ENCODE measurements at places on chromosomes 4 and X.

DNA sequence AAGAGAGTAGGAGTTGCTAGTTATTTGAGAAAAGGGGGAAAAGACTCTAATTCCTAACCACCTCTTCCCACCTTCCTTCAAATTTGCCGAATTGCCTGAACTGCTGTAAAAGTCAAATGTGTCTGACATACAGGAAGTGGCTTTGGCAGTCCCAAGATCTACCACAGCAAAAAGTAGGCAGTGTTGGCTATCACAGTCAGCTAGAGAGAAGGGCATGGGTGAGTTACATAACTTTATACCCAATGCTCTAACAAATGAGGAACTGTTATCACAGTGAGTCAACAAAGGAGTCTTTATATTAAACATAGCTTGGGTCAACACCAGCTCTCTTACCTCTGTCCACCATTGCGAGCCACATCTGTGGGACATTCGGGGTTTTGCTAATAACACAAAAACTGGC is 2.4 kb upstream of the MBNL3 start:
- DNase-seq = no peak

GRCh38 chrX:112779139-112779538 is 61.5 kb downstream of the AMOT start:
- no peak for DNase-seq

DNA sequence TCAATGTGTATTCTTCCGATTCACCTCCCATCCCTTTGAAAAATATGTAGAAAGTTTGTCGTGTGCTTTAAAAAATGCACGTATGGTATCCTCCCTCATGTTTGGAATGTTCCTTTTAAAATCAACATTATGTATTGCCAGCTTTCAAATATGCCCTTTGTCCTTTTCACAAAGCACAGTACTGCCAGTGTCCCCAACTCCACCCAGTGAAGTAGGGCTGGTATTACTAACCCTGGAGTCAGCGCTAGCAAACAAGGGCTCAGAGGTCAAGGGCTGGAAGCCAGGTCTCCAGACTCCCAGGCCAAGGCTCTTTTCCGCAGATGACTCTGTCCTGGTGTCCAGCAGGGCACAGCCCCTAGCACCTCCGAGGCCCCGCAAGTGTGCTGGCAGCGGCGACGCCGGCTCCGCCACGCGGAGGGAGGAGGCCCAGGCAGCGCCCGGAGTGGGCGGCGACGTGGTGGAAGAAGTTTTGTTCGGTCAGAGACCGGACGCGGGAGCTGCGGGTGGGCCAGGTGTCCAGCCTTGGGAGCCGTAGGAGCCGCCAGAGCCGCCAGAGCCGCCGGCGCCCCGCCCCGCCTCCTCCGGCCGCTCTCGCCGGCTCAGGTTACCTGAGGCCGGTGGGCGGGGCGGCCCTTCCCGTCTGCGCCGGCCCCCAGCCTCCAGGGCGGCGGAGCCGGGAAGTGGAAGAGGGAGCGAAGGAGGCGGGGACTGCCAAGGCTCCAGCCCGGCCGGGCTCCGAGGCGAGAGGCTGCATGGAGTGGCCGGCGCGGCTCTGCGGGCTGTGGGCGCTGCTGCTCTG is at the start of gene IL13RA1:
IL13RA1 (plus strand) TSS at position 720 of the 799 bp plus-strand sequence; CDS start at position 753, 33 bp downstream.
- peak; percentile 8 for DNase-seq

- DNase-seq = no peak
These were observed 28.1 kb downstream of the USP53 start for GRCh38 chr4:119240568-119240967.

GRCh38 chrX:23374291-23374690 is 39.6 kb downstream of the PTCHD1 start:
- no peak for DNase-seq

DNA sequence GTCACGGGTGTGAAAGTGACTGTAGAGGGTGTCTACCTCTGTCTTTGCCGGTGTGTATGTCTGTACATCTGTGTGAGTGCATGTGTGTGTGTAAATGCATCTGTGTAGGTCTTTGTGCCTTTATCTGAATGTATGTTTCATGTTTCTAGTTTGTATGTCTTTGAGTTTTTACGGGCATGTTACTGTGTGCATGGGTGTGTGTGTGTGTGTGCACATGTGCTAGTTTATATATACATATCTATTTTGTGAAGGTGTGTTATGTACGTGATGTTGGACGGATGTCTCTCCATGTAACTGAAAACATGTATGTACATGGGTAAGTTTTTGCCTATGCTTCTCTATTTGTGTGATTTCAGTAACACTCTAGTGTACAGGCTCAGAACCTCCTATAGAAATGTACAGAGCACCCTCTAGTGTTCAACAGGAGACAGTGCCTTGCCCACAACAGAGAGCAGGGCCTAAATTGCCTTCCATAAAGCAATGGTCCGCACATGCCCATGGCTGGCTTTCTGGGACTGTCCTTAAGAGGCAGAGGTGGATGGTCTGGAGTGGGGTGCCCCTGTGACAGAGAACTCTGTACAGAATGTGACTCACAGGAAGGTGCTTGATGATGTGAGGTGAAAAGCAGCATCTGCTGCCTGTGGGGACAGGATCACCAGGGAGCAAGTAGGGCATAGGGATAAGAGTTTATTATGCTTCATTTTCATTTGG is 343.5 kb downstream of the RAPGEF2 start:
- DNase-seq = peak; percentile 0

DNA sequence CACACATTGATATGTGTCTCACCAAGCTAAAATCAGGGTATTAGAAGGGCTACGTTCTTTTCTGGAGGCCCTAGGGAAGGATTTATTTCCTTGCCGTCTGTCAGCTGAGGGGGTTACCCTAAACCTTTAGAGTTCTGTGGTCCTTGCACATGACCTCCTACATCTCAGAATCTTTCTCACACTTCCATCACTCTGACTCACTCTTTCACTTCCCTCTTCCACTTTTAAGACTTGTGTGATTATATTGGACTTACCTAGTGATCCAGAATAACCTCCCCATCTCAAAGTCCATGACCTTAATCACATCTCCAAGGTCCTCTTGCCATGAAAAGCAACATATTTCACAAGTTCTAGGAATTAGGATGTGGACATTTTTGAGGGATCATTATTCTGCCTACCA is 53.6 kb upstream of the FUNDC1 start:
- DNase-seq = no peak

DNA sequence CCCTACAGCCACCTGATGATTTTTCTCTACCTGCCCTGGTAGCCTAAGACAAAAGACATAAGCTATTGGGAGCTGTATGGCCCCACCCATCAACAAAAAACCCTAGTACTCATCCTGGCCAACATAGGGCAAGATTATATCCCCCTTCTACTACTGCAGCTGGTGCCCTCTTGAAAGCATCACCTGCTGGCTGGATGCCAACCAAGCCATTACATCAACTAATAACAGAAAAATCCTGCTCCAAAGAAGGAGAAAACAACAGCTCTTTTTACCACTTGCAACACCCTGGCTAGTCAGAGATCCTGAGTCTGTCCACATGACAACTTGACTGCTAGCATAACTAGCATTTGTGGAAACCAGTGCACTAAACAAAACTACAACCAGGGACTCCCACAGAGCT is 43.6 kb upstream of the UPRT start:
- DNase-seq = no peak

DNA sequence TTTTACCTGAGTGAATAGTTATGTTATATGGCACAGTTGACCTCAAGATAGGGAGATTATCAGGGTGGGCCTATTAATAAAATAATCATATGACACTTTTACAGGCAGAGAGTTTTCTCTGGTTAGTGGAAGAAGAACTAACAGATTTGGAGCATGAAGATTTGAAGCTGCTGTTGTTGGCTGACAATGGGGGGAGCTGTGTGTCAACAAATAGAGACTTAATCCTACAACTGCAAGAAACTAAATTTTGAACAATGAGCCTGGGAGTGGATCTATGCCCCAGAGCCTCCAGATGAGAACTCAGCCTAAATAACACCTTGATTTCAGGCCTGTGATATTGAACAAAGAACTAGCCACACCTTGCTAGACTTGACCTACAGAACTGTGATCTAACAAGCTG is 7.2 kb upstream of the CCSER1 start:
- no peak for DNase-seq

- DNase-seq = no peak
These were observed 279.9 kb downstream of the ASMT start for GRCh38 chrX:1894740-1895139.

GRCh38 chrX:51956441-51956840 is 63.0 kb downstream of the MAGED1 start:
- no peak for DNase-seq

DNA sequence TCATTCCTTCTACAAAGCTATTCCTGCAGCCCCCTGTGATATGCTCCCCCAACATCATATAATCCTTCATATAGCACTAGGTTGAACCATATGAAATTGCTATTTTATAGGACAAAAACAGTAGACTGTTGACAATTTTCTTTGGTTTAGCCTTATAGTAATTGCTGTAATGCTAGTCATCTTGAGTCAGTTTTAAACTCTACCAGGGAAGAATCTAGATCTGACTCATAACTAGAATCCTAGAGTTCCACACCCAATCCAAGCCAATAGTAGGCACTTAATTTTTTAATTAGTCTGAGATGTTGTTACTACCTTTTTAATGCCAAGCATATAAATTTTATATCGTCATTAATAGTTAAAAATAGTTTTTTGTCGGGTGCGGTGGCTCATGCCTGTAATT is 136.8 kb downstream of the CHRNA9 start:
- DNase-seq = no peak

DNA sequence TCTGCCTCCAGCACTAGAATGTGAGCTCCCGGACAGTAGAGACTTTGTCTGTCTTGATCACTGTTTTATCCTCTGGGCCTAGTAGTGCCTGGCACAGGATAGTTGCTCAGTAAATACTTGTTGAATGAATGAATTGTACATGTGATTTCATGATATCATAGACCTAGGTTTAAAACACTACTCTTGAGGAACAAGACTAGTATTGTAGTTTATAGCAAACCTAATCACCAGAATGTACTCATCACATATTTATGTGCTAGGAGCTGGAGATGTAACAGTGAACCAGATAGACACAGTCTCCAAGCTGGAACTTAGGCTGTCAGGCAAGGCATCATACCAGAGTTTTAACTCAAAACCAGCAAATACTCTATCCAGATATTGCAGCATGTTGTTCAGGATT is 23.5 kb downstream of the GAB3 start:
- DNase-seq = no peak

- no peak for DNase-seq
These were observed 110.7 kb upstream of the PPP2R3B start for GRCh38 chrX:497186-498014.

GRCh38 chr4:75724867-75725724 is 719 bp downstream of the USO1 start:
- peak; percentile 34 for DNase-seq

DNA sequence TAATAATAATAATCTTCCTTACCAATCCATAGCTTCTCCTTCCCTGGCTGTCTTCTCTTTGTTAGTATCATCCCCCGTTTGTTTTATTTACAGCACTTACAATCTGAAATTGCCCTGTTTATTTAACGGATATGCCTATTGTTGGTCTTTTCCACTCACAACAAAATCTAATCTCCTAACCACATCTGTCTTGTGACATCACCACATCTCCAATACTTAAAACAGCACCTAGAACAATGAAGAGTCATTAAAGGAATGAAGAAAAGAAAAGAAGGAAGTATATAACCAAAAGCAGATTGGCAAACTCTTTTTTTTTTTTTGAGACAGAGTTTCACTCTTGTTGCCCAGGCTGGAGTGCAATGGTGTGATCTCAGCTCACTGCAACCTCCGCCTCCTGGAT is 38.7 kb upstream of the JADE1 start:
- no peak for DNase-seq

DNA sequence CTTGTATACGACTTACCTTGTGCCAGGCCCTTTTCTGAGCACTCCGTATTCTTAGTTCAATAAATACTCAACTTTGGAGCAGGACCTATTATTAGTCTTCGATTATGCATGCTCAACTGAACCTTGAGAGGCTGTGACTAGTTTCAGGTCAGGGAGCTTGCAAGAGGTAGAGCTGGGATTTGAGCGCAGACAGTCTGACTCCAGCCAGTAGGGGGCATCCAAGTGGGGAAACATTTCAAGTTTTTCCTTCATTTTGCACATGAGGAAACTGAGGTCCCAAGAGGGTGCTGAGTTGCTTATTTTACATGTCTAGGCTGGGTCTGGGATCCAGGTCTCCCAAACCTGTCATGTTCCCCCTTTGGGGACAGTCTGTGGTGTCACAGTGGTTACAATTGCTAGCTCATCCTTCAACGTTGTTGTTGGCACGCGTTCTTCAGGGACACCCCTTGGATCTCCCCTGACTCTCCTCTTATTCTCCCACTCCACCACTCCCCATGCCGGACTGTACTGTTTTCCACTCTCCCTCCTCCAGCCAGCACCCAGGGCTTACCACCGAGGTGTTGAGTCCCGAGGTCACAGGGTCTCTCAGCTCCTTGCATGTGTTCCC is 6.7 kb upstream of the PRICKLE3 start:
- DNase-seq = no peak

GRCh38 chr4:185479507-185479971 is 8.0 kb upstream of the CCDC110 start:
- no peak for DNase-seq

DNA sequence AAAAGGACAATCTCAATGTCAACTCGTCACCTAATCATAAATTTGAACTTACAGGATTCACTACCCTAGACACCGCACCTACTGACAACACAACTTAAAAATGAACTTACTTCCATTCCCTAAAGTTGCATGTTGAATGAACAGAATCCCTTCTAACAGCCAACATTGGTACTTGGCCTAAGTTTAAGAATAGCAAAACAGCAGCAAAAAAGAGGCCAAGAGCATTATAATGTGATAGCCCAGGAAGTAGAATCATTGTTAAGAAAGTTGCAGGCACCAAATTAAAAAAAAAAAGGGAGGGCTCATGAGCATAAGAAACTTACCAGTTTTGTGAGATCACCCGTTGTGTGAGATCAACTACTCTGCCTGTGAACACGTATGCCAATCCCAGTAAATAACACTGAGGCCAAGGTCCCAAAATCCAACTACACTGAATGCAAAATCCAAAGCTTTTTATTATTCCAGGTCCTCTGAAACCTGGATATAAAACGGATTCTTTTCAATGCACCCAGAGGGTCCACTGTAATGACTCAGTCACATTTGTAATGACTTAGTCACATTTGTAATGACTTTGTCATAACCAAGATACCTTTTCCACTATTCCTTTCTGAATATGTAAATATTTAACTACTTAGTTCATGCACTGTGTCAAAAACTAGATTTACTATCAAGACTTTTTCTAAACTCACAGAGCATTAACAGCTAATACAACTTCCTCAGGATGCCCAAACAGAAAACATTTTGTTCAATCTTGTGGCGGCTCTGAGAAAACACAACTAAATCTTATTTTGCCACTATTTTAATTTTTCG is 6.8 kb downstream of the HNRNPDL start:
- no peak for DNase-seq

DNA sequence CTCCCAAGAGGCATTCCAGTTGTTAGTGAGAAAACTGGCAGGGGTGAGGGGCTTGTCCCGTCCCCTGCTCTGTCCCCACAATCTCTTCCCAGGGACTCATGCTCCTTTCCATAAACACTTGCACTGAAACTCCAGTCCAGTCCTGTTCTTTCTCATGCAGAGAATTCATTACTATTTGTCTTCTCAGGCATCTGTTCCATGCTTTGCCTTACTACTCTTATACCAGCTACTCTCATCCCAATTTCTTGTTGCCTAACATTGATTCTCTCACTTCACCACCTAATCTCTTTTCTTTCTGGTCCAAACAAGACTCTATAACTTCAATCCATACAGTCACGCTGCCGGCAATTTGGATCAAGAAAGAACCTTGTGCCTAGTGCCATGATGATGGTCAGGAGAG is 97.1 kb upstream of the VEGFC start:
- no peak for DNase-seq

GRCh38 chr4:106104276-106104675 is 209.0 kb downstream of the NPNT start:
- DNase-seq = no peak

GRCh38 chrX:2781226-2781571 is 29.4 kb downstream of the XG start:
- no peak for DNase-seq

All from stimulated activated CD4-positive, alpha-beta T cell treated with anti-CD3 and anti-CD28 coated beads, Interleukin-12 subunit alpha, Interleukin-12 subunit beta, amount 100 ng/mL, for 4 hours (primary cell).